Fibroblast of the aortic adventitia (primary cell): ENCODE measurements at places on chromosomes 1 and 21. TPM values are rescaled to one million over a fixed set of nuclear protein-coding genes. Genes with fewer than 3 reads are reported as not detected.

DNA sequence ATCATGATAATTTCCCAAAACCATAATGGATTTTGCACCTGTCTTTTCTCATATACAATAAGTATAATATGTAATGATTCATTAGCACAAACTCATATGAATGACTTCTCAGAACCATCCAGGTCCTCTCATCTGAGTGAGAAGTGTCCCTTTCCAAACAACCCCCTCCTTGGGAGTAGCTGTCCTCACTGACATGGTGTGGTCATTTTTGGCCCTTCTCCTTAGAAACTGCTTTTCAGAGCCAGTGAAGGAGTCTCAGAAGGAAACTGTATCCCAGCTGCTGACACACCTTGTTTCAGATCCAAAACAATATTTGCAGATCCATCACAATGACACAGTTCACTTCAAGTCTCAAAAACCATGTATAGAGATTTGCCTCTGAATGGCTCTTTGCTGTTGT, 95.5 kb downstream of the MIS18A start:
- DNase-seq = no peak

DNA sequence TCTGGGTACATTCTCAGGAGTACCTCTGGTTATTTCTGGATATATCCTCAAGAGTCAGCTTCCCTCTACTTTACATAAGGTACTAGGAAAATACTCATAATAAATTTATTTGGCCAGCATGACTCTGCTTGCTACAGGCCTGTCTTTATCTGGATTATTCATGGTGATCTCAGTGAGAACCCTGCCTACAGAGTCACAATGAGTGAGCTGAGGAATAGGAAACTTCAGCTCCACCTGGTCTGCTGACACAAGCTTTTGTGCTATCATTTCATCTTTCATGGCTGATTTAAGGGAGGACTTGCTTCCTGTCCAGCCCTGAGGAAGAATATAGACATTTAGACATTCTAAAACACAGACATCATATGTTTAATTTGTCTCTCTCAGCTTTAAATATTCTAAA, 19.5 kb upstream of the SUCO start:
- peak; percentile 51 for DNase-seq

GRCh38 chr1:71330991-71331390, 250.2 kb upstream of the ZRANB2 start:
- no peak for DNase-seq

DNA sequence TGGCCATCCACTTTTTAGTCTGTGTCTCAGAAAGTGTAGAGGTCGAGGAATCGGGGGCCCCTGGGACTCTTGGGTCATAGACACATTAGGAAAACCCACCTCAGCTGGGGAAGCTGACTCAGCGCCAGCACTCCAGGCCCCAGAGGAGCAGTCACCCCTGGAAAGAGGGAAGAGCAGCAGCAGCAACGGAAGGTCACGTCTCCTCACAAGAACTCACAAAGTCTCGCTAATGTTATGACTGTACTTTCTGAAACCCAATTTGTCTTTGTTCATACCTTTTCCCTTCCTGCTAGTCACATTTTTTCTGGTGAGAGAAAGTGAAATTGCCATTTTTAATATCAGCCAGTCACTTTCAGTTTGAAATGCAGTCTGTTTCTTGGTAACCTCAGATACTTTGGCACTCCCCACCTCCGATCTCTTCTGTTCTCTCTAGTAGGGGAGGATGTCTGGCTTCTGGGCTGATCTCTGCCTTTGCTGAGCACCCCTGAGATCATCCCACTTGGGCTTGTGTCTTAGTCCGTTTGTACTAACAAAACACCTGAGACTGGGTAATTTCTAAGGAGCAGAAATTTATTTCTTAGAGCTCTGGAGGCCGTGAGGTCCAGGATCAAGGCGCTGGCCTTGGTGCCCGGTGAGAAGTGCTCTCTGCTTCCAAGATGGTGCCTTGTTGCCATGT, 6.0 kb upstream of the NLRP3 start:
- DNase-seq = no peak

DNA sequence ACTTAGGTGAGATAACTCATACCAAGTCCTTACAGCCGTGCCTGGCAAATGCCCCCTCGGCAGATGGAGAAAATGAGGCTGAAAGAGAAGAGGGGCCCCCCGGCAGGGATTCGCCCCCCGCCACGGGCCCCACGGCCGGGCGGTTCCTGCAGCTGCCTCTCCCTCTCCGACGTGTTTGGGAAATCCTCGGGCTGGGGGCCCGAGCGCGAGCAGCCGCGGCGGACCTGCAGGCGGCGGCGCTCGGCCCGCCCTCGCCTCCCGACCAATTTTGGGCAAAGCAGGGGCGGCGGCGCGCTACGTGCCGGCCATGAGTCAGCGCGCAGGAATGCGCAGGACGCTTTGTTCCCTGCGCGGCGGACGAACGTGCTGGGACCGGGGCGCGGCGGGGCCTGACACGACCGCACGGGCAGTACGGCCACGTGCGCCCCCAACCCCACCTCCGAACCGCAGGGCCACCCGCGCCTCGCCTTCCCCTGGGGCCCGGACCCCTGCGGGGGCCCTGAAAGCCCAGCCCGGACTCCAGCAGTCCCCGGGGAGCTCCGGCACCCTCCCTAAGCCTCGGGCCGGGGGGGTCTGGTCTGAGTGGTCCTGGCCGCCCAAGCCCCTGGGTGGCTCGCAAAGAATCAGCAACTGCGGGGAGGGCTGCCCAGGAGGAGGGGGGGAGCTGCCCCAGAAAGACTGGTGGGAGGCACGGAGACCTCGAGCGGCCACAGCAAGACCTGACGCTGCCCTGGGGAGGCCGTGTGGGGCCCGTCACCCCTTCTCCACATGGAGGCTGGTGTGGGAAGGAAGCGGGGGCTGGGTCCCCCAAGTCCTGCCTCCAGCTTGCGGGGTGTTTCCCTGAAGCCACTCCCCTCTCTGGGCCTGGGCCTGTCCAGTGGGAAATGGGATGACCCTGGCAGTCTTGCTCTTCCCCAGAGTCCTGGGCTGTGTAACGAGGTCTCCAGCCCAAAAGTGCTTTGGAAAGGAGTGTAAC, 11.9 kb upstream of the EDN2 start:
- DNase-seq = peak; percentile 81

DNA sequence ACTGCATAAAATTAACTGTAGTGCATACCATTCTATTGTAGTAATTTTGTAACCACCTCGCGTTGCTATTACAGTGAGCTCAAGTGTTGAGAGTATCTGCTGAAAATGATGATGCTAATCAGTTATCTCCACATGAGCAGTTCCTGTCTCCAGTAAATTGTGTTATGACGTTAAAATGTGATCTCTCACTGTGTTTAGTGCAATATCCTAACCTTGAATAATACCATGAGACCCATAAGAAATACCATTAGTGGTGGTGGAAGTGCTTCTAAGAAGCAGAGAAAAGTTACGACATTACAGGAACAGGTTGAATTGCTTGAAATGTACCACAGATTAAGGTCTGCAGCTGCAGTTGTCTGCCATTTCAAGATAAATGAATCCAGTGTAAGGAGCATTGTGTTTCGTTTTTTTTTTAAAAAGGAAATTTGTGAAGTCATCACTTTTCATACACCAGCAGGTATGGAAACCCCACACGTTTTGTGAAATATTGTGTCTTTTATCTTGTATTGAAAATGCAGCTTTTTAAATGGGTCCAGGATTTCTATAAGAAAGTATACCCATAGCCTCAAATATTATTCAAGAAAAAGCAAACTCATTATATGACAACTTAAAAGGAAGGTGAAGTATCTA, 72.5 kb downstream of the ANGPTL1 start:
- DNase-seq = no peak

The TAS1R1 gene
- not detected in 2 replicates for total RNA-seq

The PFDN2 gene
- 39.9 and 50.2 TPM in 2 replicates for total RNA-seq
